ENCODE measurements at places on chromosomes 1 and 21.

- DNase-seq, result peak; percentile 86
Observed at GRCh38 chr1:203692565-203693470, 66.2 kb downstream of the ATP2B4 start.

DNA sequence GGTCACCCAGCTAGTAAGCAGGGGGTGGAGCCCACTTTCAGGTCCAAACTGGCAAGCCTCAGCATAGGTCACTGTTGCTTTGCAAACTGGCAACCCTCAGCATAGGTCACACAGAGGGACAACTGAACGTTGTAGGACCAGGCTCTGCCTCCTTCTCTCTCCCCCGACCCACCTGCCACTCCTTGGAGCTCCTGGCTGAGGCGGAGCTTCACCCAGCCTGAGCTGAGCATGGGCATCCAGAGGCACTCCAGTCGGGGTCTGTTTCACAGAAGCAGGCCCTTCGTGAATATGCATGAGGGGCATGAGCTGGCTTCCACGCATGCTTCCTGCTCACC, 24.2 kb downstream of the CAPZB start:
- DNase-seq, result no peak

GRCh38 chr1:42037586-42037985, 115.6 kb upstream of the GUCA2B start:
- no peak for DNase-seq

DNA sequence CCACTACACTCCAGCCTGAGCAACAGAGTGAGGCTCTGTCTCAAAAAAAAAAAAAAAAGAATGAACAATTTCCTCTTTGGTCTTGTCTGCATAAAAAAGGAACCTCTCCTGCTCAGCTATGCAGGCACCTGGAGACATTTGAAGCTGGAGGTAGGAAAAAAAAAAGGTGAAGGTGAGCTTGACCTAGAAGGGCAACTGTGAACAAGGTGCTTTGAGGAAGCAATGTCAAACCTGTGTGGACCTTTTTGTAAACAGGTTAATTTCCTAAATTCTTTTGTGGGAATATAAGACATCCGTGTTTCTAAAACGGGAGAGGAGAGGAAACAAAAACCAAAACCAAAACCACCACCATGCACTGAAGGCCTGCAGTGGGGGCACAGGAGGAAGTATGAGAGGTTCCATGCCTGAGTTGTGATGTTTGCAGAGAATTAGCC, 77.5 kb downstream of the SLC45A1 start:
- no peak for DNase-seq

GRCh38 chr1:58572690-58573089, 4.4 kb downstream of the TACSTD2 start:
- DNase-seq, result no peak

GRCh38 chr1:35452106-35452774, 105.0 kb downstream of the KIAA0319L start:
- no peak for DNase-seq

DNA sequence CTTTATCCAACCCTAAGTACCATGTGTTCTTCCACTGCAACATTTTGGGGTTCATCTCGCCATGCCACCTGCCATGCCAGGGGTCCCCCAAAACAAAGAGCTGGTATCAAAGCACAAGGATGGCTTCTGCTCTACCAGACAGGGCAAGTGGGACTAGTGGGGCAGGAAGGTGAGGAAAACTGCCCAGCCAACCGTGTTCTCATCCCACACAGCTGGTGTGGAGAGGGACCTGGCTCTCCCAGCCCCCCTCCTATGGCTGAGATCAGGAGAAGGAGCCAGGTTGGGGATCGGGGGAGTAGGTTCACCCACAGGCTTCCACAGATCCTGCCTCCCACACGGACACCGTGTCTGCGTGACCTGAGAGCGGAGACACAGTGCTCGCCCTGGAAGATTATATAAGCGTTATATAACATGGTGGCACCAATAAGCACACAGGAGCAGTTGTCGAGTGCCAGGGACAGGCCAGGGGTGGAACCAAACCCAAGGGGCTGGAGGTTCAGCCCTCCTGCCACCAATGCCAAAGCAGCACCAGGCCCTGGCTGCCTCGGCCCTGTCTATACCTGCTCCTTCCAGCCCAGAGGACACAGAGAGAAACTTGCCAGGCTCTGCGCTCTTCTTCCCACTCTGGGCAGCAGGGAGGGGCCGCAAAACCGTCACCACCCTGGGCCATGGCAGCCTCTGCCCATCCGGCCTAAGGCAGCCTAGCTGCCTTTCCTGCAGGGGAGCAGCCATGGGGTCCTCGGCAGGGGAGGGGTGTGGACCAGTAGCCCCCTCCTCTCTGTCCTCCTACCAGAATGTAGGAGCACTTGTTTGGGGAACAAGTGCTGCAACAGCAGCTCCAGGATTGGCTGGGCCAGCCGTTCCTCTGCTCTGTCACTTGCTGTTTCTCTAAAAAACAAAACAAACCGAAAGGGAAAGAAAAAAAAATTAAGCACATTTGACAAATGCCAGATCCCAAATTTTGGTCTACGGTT, 43.5 kb downstream of the CD34 start:
- no peak for DNase-seq

GRCh38 chr1:247373721-247374141, 42.1 kb upstream of the ZNF496 start:
- no peak for DNase-seq

Measured in non-pigmented ciliary epithelial cell (primary cell).